ENCODE measurements at places on chromosomes 12 and 14. TPM values are rescaled to one million over a fixed set of nuclear protein-coding genes. Genes with fewer than 3 reads are reported as not detected.

DNA sequence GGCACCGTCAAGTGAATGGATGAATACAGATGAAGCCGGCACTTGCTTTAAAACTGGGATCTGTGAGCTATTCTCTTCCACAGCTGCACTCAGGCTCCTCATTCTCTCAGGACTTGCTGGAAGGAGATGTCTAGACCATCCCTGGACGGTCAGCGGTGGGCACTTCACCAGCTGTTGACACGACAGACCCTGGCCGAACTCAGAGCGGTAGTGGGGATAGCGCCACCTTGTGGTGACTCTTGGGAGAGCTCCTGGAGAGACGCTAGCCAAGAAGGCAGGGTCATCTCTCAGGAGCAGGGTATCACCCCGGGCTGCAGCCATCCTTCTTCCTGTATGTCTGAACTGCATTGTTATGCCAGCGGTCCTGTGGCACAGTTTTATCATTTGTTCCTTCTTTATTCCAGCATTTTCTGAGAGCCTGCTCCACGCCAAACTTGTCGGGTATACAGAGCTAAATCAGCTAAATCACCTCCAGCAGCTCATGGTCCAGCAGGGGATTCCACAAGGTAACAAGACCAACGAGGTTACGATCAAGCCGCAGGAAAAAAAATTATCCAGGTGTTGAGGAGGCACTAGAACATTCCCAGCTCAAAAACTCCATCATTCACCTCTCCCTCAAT, 10.0 kb downstream of the WNT1 start:
- no peak for DNase-seq

DNA sequence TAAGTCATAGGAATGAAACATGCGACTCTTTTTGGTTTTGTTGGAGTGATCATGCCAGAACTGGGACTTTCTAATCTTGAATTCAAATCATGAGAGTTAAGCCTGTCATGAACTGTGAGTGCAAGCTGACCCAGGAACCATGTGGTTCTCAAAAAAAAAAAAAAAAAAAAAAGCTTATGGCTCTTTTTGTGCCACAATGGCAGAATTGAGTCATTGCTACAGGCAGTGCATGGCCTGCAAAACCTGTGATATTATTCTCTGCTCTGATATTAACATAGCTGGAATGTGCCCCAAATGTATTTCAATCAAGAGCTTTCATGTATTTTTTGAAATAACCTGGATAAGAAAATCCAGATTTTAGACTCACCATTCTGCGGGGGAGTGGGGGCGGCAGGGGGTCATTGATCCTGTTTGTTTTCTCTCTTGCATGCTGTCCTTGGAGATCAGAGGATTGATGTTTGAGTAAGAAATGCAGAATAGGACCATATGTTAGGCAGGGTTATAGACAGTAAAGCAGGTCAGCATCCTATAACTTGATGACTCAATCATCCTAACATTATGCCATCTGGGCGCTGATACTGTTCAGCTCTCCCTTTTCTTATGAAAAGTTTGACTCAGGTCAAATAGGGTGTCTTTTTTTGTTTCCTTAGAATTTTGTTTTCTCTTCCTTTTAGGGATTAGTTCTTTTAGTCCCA, 797.4 kb downstream of the DIO2 start:
- no peak for DNase-seq

P2RX2 gene
- polyA plus RNA-seq, result 1.4 TPM

GRCh38 chr12:52258335-52258901, 16.0 kb upstream of the KRT86 start:
- no peak for DNase-seq

GARIN6 gene
- not detected for polyA plus RNA-seq

GRCh38 chr12:79082595-79082994, 218.0 kb downstream of the SYT1 start:
- no peak for DNase-seq

DNA sequence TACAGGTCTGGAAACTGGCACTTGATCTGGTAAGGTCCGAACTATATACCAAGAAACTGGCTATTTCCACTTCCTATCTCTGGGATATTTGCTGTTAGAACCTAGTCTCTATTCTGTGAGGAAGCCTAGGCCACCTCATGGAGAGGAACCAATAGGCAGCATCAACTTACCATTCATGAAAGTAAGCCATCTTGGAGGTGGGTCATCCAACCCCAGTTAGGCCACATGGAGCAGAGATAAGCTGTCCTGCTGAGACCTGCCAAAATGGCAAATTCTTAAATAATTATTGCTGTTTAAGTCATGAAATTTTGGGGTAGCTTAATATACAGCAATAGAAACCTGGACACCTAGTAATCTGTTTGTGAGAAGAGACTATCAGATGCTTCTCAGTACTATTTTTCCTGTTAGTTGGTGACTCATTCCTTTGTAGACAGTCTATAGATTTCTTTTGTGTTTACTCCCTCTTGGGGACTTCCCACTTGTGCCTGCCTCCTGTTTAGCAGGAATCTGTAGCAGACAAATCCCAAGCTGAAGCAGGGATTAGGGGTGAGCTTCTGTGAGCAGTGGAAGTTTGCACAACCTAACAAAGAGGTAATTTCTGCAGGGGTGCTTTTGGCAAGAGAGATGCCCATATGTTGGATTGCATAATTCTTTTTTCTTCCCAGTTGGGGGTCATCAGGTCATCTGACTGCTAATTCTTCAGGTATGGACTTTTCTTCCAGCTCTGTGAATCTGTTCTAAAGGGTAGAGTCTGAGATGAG, 136.8 kb downstream of the IGF1 start:
- no peak for DNase-seq

All from left renal pelvis (tissue), 4 donors.